Adipocyte (in vitro differentiated cells): ENCODE measurements at places on chromosomes 1 and 21.
A peak's percentile ranks its signal among the peaks of the same experiment; 100 is the strongest.

- no peak for DNase-seq
Measured at GRCh38 chr1:20183616-20184271, 2.2 kb upstream of the UBXN10 start.

- DNase-seq = no peak
Measured at GRCh38 chr1:116694524-116694923, 27.0 kb upstream of the IGSF3 start.

GRCh38 chr1:7302873-7303272, 468.2 kb upstream of the VAMP3 start:
- DNase-seq = no peak

DNA sequence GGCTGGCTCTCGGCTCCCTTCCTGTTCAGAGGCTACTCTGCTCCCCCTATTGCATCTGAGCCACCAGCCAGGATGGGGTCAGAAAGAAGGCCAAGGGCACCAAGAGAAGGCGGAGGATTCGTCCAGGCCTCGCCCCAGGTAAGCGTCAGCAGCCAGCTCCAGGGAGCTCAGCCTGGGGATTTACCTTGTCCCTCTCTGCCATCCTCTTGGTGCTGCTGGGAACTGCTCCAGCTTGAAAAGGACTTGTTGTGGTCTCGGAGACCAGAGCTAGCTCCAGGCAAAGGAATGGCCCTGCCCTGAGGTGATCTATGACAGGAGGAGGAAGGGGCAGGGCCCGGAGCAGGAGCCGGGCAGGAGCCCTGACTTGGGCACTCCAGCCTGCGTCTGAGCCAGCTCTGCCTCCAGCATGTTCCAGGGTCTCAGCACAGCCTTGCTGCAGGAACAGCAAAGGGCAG, 113.7 kb upstream of the IFFO2 start:
- DNase-seq = no peak

DNA sequence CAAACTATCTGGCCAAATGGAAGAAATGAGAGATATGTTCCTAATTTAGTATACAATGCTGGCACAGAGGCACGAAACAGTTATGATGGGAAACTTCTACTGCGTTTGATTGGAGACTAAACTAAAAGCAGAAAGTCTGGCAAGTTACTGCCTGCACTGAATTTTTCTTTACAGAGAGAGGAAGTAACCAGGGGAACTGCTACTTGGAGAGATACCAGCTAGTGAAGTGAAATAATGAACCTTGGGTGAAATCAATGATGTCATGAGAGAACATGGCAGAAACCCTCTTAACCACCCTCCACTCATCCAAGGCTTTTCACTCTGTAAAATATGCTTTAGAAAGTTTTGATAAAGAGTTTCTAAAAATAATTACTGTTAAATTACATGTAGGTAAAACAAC, 29.3 kb downstream of the NIBAN1 start:
- peak; percentile 13 for DNase-seq

GRCh38 chr1:221157026-221157761, 278.0 kb downstream of the HLX start:
- no peak for DNase-seq

GRCh38 chr21:36700295-36700970, 1.5 kb downstream of the SIM2 start:
- no peak for DNase-seq

DNA sequence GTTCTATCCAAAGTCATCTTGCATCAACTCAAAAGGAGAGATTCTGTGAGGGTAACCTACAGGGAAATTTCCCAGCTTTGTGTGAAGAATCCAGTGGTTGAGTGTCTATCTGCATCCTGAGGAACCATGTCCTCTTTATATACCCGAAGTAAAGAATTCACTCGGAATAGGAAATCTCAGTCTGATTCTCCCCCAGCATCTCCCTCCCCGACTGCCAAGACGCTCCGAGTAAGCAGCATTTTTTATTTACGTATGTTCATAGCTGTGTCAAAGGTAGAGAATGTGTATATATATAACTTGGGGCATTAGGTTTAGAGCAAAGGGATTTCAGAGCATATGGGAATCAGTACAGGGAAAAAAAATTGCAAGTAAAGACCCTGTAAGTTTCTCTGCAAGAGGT, 170.2 kb downstream of the SYT2 start:
- no peak for DNase-seq

DNA sequence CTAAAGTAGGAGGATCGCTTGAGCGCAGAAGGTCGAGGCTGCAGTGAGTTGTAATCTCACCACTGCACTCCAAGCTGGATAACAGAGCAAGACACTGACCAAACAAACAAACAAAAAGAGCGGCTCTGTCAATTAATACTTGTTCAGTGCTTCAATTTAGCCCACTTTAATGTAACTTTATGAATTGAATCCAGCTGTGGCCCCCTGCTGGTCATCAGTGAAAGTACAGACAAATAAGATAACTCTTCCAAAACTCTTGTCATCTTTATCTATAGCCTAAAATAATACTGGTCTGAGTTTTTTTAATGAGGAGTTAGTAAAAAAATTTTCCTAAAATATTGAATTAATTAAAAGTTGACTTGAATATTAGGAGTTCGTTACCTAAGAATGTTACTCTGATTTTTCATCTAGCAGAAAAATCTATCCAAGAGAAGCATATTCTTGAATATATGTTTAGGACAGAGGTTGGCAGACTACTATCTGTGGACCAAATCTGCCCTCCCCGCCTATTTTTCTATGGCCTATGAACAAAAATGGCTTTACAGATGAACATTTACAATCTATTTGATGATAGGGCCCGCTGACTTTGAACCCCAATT, 26.1 kb downstream of the ATP5PF start:
- peak; percentile 77 for DNase-seq

GRCh38 chr1:30713311-30713710, 10.1 kb downstream of the MATN1 start:
- no peak for DNase-seq

DNA sequence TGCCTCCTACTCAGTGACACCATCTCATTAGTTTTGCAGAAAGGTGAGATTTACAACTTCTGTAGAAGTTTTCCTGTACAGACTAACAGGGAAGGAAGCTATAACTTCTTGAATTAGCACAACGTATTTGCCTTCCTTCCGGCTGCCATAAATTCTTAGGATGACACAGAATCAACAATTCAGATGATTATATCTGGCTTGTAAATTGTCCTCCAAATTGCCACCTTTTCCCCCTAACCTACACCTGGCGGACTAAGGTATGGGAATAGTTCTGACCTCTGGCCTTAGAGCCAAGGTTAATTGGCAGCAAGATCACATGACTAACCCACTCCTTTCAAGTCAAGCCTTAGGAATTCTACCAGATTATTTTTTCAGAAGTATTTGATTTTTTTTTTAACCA, 284.3 kb downstream of the LMO4 start:
- DNase-seq = no peak
